ENCODE measurements at places on chromosomes 12 and 14. TPM values are rescaled to one million over a fixed set of nuclear protein-coding genes. Genes with fewer than 3 reads are reported as not detected.

DNA sequence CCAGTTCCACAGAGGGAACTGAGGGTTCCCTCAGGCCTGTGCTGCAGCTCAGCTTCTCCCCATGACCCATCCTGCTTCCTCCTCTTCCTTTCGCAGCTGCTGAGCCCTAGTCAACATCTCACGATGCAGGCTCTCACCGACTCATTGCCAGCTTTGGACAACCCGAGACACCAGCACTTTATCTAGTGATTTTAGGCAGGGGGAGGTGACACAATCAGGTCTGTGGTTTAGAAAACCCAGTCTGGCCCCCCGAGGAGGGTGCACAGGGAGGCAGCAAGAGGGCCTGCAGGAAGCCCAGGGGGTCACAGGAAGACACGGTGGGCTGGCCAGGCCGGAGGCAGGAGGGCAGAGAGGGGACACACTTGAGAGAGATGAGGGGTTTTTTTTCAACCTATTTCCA is 35.4 kb downstream of the DIO3 start:
- no peak for DNase-seq

The CLEC6A gene
- not detected for total RNA-seq

The RD3L gene
- total RNA-seq, result not detected

The NPFF gene
- total RNA-seq, result not detected

GRCh38 chr14:99003646-99004045 is 268.4 kb downstream of the BCL11B start:
- no peak for DNase-seq

The MORN3 gene
- total RNA-seq, result not detected

DNA sequence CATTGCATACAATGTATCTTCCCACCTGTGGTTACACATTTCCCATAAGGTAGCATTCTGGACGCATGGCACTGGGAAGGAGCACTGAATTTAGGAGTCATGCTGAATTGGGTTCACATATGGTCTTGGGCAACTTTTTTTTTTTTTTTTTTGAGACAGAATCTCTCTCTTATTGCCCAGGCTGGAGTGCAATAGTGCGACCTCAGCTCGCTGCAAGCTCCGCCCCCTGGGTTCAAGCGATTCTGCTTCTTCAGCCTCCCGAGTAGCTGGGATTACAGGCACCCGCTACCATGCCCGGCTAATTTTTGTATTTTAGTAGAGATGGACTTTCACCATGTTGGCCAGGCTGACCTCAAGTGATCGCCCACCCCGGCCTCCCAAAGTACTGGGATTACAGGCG is 13.3 kb downstream of the DIP2B start:
- no peak for DNase-seq

- DNase-seq, result no peak
These were observed 47.5 kb downstream of the C14orf132 start for GRCh38 chr14:96086574-96087077.

The CLEC9A gene
- total RNA-seq, result not detected

The IL31 gene
- total RNA-seq, result not detected

- DNase-seq, result no peak
These were observed 477.4 kb downstream of the APAF1 start for GRCh38 chr12:99122496-99122895.

GRCh38 chr12:120522568-120522967 is 6.4 kb downstream of the COQ5 start:
- no peak for DNase-seq

- DNase-seq, result no peak
These were observed 9.6 kb upstream of the AKAP6 start for GRCh38 chr14:32319368-32320049.

DNA sequence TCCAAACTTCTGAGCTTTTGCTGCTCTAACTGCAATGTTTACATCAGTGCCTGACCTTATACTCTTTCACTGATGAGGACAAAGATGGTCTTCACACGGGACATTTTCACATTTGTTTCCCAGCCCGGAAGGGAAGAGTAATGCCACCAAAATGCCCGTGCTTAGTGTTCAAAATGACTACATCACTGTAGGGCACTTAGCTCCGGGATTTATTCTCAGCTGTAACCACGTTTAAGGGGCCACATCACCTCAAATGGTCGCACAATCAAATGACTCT is 2.9 kb downstream of the GSG1 start:
- no peak for DNase-seq

The CD4 gene
- not detected for total RNA-seq
